ENCODE measurements at places on chromosomes 5 and 9.

DNA sequence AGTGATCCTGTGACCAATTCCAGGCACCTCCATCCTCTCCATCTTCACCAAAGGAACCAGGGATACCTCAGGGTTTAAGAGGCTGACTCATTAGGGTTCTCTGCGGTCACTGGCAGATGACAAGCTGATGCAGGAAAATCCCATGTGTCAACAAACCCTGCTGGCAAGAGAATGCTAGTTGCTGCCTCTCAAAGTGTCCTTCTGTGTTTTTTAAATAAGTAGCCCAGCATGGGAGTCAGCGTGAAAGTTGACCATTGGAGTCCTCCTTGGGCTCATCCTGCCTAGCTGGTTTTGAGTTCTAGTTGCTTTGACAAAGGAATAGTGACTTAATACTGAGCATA lies 200.2 kb downstream of the SLIT3 start:
- no peak for DNase-seq

GRCh38 chr5:59817536-59817935 lies 76.0 kb downstream of the PDE4D start:
- no peak for DNase-seq

- DNase-seq = no peak
Measured at GRCh38 chr9:127122176-127123063, at the start of gene ANGPTL2. Gene ANGPTL2, minus strand, starts transcription at chr9:127122635. Its CDS starts 13,904 bp downstream, at chr9:127108731.

- DNase-seq = no peak
Measured at GRCh38 chr9:128552744-128553440, 505 bp downstream of the SPTAN1 start.

All from non-pigmented ciliary epithelial cell (primary cell).